ENCODE measurements at places on chromosomes 6 and 20.

DNA sequence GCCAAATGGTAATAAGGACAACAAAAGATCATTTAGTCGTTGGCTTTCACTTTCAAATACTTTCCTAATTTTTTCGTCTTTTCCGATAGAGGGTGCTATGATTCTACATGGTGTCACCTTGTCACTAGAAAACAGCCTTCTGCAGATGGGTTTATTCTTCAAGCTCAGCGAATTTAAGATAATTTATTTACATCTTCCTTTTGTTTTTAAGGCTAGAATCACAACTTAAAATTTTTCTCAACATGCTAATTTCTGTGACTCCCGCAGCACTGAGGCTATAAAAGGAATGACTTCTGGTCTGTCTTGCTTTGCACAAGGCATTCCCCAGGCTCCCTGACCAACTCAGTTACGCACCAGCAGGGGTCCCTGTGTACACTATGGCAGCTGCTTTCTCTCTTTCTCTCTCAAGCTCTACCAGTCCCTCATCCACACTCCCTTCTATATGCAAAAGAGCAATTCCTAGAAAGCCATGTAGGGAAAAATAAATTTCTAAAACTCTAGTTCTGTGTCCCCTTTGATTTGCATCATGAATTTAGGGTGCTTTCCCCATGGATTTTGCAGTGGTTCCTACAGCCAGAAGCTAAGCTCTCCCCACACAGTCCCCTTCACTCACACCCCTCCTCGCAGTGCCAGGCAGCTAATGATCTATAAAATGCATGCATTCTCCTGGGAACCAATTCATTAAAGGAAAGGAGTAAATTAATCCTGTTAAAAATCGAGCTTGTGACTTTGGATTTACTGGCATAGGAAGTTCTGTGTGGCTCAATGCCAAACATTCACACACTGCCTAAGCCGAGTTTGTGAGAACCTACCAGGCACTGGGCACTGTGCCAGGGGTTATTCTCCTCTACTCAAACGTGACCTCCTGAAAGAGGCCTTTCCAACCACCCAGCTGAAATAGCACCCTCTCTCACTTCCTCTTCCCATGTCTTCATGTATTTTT is 74.5 kb downstream of the DCDC2 start:
- ATAC-seq: peak; percentile 63

DNA sequence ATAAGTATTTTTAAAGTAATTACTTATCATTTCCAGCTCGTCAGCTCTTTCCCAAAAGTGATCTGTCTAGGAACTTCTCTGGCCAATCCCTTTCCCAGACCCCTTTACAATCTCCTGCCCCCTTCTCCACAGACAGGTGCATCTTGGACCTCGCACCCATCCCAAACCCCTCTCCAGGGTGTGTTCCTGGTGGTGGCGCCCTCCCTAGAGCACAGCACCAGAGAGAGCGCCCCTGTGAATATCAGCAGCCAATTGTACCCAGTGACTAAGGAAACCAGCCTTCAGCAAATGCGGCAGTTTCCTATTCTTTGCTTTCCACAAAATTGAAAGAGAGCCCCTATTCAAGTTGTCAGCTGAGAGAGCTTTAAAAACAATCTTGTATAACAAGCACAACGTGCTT is 157.7 kb downstream of the RNASET2 start:
- ATAC-seq: no peak

DNA sequence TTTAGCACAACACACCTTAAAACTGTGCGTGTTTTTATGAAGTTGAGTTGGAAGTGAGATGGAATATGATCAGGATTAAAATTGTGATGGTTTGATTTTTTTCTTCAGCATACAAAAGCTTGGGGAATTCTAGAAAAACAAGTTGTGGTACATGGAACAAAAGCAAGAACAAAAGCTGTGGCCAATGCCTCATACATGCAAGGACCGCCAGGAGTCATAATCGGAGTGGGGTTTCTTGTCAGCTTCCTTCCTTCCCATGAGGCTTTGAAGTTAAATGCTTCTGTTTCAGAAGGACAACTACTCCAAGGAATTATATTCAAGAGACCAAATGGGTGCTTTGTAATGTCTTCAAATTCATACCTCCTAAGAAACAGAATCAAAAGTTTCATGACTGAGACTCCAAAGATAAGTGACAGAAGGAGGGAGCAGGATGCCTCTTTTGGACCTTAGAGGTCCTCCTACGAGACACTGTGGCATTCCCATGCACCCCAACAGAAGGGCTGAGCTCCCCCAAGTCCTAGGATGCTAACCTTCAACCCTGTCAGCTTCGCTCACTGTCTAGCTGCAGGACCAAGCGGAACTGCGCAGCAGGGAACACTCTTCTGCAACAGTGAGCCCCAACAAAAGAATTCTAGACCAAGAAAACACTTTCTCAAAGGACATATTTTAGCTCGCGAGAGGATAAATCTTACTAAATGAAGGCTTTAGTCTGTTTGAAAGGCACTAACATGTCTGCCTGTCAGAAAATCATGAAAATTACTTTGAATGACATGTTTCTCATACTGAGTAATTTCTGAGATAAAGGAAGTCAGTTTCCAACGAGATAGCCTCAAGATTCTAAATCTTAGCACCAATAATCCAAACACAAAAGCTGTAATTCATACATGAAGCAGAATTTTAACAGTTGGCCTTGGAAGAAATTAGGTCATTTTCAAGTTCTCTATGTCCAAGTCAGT is 108.5 kb upstream of the NHSL1 start:
- ATAC-seq: no peak

DNA sequence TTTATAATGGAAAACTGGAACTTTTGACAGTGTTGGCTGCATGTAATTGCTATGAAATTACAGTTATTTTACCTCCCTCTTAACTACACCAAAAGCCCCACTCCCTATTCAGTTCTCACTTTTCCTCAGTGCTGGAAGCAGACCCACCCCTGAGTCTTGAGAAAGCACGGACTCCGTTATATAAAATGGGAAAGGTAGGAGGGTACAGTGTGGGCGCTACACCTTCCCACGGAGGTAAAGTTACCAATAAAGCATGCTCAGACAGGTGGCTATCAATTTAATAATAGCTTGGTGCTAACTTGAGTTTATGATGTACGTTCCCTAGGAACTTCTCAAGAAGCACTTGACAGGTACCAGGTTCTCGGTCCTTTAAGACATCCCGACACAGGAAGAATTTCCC is 59.0 kb downstream of the CLIC5 start:
- ATAC-seq: no peak

GRCh38 chr6:37675606-37676005 is 22.1 kb downstream of the MDGA1 start:
- no peak for ATAC-seq

GRCh38 chr20:45894797-45895196 is 3.7 kb downstream of the CTSA start:
- ATAC-seq: no peak

GRCh38 chr6:161748535-161749416 is 474.9 kb upstream of the AGPAT4 start:
- no peak for ATAC-seq

DNA sequence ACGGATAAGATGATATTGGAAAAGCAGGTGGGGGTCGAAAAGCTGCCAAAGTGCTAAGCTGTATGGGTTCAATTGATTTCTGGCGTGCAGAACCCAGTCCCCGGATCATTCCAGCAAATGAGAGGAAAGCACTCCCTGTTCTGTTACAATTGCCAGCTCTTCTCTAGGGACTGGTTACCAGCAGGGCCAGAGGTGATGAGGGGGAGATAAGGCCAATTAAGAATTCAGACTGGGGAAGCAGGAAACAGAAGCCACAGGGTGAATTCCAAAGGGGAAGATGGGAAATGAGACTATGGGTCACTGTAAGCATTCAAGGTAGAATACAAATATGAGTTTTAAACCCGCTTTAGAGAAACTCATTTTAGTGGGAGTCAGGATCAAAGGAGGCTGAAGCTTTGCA is 349.4 kb upstream of the MAP3K7 start:
- no peak for ATAC-seq

DNA sequence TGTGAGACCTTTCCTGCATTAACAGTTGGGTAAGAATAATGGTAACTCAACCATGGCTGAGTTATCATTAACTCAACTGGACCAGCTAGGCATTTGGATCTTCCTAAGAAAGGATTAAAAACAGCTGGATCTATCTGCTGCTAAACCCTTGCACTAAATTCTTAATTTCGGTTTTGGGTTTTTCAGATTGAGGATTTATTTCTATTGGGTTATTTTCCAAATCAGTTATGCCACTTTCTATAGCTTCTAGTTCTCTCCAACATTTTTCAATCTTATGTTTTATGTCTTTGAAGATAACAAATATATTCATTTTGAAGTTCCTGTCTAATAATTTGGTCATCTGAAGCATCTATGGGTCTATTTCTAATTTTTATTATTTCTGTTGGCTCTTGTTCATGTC is 92.5 kb downstream of the KIF13A start:
- ATAC-seq: no peak

DNA sequence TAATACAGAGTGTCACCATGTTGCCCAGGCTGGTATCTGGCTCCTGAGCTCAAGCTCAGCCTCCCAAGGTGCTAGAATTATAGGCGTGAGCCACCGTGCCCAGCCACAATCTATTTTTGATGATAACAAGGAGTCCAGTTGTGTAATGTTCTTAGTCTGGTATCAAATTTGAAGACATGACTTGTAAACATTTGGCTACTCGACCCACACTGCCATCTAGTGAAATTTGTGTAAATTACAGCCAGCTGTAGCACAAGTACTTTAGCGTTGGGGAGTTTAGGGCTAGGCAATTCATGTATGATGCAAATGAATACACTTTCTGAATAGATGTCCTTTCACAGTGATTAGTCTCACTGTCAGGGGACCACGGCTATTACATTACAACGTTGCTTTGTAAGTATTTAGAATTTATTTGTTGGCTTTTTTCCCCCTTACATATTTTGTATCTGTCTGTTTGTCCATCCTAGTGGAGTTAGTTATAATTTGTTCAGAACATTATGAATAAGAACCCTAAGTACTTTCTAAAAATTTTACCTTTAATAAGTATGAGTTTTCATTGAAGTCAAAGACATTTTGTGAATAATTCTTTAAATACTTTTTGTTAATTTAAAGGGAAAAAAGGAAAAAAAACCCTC is 139.7 kb downstream of the PRDM13 start:
- ATAC-seq: peak; percentile 64

DNA sequence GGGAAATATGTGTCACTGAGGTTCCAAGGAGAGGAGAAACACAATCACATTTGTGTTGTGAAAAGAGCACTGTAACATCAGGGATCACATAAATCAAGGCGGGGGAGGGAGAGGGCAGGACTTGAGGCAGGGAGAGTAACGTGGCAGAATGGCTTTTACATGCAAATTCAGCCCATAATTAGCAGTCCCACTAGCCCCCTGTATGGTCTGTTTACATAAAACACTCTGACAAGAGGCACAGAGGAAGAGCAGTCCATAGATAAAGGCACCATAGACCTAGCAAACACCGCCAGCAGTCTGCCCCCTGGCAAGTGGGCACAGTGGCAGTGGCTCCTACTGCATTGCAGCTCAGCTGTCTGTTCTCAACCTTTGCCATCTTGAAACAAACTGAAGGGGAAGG is 82.7 kb downstream of the LYRM2 start:
- ATAC-seq: no peak

GRCh38 chr20:49136817-49137571 is 51.1 kb downstream of the STAU1 start:
- ATAC-seq: no peak

DNA sequence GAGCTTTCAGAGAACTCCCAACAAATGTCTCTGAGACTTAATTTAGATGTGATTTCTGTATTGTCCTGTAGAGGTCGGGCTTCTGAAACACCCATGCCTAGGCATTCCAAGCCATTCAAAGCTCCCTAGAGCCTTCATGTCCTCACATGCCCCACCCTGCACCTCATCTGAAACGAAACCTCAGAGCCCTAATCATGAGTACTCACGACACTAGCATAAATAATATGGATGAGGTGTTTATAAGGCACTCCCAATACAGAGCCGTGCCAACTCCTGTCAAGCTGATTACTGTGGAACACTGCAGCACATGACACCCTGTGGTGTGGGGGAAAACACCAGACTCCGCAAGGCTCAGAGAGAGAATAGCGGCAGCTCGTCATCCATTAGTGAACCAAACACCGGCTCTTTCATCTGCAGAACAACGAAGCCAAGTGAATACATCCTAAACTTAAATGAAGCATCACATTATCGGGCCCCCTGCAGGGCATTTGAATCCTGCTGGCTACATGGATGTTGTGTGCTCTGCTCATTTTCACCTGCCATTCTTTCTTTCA is 83.8 kb downstream of the FNDC1 start:
- peak; percentile 96 for ATAC-seq

DNA sequence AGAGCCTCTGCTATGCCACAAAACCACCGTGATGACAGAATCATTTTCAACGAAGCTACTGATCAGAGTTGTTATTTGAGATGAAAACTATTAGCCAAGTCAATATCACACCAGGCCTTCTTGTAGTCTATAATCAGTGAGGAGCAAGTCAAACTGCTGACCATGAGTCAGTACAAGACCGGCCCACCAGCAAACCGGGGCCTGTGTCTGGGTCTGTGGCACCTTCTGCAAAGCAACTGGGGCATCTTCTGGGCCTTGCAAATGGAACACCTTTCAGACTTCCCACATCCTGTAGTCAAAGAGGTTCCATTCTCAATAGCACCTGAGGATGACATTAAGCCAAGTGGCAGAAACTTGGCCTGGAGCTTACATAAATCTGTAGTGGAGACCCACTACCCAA is 38.5 kb downstream of the CPXM1 start:
- ATAC-seq: no peak

DNA sequence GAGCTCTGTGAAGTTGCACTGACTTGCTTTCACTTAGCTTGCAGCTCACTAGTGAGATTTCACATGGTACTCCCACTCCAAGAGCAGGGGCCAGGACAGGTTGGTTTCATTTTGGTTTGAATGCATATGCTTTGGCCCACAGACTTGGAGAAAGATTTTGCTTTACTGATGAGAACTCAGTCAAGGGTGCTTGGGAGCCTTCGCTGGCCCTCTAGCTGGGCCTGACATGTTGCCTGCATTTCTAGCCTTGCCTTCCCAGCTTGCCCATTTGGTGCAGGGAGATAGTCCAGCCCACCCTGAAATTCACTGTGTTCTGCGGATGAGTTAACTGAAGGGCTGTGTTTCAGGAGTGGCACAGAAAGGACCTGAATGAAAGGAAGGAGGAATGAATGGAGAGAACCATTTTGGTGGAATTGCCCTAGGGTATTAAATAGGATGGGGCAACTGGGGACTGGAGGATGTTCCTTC is 1.9 kb downstream of the SGK1 start:
- no peak for ATAC-seq

- ATAC-seq: no peak
Observed at GRCh38 chr6:170487707-170488329, 65.3 kb downstream of the PSMB1 start.

DNA sequence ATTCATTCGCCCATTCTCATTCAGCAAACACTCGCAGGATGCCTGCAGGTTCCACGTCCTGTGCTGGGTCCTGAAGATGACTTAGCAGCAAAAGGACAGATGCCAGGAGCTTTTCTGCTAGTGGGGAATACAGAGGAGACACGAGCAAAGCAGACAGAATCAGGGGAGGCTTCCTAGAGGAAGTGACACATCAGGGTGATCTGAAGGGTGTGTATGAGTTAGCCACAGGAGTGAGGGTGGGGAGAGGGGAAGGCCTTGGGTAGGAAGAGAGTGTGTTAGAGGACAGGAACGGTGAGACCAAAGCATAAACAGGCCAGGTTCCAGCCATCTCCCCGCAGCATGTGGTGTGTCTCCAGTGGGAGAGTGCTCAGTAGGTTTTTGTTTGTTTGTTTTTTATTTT is 73.4 kb upstream of the GTSF1L start:
- no peak for ATAC-seq

GRCh38 chr20:4018023-4018748 is 2.8 kb upstream of the RNF24 start:
- no peak for ATAC-seq

All from esophagus mucosa (tissue), 1 donor.